ENCODE measurements at places on chromosomes 3 and 15.

GRCh38 chr3:18428036-18428435 lies 2.9 kb upstream of the SATB1 start:
- no peak for DNase-seq

DNA sequence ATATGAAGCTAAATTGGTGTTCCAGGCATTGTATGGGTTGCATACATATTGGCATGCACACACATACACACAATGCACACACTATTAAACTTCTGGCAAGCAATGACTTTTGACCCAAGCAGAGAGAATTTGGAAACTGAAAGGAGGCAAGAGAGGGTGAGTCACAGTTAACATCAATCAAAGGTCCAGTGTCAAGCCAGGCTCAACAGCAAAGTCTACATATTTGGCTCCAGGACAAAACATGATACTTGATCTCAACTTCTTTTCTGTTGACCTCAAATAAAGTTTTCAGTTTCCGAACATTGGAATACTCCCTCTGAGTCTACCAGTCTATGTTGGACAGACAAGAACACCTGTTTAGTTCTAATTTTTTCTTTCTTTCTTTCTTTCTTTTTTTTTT lies 28.3 kb downstream of the IL12A start:
- DNase-seq = no peak

DNA sequence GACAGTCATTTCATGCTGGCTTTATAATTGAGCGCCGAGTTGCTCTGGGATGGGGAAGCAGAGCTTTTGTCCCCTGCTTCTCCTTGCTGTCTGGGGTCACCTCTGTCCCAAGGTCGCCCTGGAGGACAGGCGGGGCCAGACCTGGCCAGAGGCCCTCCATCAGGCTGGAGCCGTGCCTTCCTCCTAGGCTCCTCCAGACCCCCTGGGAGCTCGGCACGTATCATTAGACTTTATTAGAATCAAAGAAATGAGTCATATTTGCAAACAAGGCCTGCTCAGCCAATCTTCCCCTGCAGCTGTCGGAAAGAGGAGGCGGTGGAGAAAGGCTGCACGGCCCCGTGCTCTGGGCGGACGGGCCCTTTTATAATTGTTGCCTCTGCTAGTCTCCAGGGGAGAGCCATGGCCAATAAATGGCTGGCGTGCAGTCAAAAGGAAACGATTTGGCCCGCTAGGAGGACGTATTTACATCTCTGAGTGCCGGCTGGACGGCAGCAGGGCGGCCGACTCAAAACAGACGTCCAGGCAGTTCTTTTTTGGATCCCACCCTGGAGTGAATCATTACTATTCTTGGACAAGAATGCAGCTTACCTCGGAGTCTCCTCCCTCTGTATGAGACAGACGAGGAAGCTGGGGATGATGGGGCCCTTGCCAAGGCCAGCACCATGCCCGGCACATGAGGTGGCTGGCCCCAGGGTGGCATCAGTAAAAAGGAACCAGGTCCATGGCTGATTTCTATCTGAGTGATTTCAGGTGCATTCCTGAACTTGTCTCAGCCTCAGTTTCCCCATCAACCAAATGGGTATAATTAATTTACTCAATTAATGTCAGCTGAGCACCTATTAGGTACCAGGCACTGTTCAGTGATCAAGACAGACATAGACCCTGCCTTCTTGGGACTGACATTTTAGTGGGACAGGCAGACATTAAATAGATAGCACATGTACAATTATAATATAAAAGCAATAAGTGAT lies 50.6 kb downstream of the SLC6A6 start:
- no peak for DNase-seq

DNA sequence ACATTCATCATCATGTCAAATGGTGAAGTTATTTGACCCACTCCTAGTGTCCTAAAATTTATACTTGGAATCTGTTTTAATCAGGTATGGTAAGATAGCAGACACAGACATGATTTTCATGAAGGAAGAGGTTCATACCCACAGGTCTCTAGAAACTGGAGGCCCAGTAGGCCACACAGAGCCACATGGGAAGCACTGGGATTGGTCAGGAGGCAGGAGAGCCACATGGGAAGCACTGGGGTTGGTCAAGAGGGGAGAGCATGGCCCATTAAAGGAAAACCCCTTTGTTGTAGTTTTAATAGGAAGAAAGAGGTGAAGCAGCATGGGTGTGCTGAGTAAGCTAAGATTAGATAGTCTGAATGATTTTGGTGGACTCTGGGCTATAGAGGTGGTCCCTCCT lies 356.9 kb downstream of the MFSD1 start:
- DNase-seq = no peak

All from D721Med (cell line).